ENCODE measurements at places on chromosomes 1 and 21. TPM values are rescaled to one million over a fixed set of nuclear protein-coding genes. Genes with fewer than 3 reads are reported as not detected.

Gene MFAP2
- total RNA-seq, result 0.50 TPM

GRCh38 chr1:63909526-63909925 lies 135.7 kb downstream of the ROR1 start:
- peaks cover 4% of the 10 kb centered on the region for H3K36me3 ChIP-seq
- H3K27me3 ChIP-seq, result no peaks in the 10 kb centered on the region
- H3K27ac ChIP-seq, result no peak overlapping the region

Gene GTF2B
- total RNA-seq, result 50.0 TPM

- H3K4me3 ChIP-seq, result no peak overlapping the region
- H3K4me1 ChIP-seq, result no peaks in the 10 kb centered on the region
- peaks cover 31% of the 10 kb centered on the region for H3K27me3 ChIP-seq
- no peak overlapping the region for H3K27ac ChIP-seq
These were observed 2.8 kb downstream of the CD48 start for GRCh38 chr1:160708801-160709200.

DNA sequence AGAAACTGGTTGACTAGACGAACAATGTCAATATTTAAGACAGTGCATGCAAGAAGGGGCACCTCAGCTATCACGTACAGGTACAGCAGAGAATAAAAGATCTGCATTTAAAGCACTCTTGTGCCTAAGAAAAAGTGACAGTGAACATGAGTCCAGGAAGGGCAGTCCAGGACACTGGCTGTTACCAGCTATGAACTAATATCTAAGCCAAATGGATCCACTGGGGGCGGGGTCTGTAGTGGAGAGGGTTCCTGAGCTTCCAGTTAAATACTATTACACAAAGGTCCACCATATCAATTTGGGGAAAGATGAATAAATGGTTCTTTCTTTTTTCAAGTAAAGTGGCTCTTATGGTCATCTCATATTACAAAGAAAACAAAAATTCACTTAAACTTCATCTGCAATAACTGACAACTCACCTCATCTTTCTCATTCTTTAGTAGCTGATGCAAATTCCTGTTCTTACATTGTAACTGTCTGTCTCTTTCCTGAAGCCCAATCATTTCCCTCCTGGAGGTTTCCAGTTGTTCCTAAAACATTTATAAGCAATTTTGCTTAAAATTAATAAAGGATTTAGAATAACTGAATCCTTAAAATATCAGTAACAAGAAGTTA lies 24.5 kb downstream of the SSX2IP start:
- H3K4me3 ChIP-seq, result no peak overlapping the region
- no peaks in the 10 kb centered on the region for H3K27me3 ChIP-seq
- DNase-seq, result no peak
- H3K4me1 ChIP-seq, result no peaks in the 10 kb centered on the region

Gene NSL1
- total RNA-seq, result 47.2 TPM

Gene ZNF683
- total RNA-seq, result not detected

Gene LCE2B
- not detected for total RNA-seq

DNA sequence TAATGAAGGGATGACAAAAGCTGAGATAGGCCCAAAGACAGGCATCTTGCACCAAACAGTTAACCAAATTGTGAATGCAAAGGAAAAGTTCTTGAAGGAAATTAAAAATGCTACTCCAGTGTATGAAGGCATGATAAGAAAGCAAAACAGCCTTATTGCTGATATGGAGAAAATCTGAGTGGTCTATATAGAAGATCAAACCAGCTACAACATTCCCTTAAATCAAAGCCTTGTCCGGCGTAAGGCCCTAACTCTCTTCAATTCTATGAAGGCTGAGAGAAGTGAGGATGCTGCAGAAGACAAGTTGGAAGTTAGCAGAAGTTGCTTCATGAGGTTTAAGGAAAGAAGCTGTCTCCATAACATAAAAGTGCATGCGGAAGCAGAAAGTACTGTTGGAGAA lies 4.3 kb upstream of the ANGEL2 start:
- no peak overlapping the region for H3K27ac ChIP-seq
- H3K36me3 ChIP-seq, result peaks cover 13% of the 10 kb centered on the region
- no peak overlapping the region for H3K4me3 ChIP-seq

DNA sequence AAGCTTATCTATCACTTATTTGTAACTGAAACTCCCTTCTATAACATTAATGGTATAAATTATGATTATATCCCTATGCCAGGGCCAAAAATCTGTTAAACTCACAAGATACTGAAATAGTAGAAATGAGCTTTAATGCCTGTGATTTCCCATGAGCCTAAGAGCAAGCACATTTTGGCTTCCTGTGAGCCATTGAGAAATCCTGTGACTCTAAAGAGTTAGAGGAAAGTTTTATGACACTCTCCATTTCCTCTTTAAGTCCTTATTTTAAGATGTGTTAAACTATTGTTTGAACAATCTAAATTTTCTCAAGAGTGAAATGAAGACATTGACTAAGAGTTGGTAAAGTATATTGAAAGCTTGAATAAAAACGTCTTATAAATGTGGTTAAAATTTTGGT lies 45.6 kb downstream of the SUCO start:
- H3K36me3 ChIP-seq, result peaks cover 26% of the 10 kb centered on the region
- no peak overlapping the region for H3K27ac ChIP-seq
- H3K27me3 ChIP-seq, result no peaks in the 10 kb centered on the region
- DNase-seq, result no peak
- H3K4me1 ChIP-seq, result peaks cover 16% of the 10 kb centered on the region

DNA sequence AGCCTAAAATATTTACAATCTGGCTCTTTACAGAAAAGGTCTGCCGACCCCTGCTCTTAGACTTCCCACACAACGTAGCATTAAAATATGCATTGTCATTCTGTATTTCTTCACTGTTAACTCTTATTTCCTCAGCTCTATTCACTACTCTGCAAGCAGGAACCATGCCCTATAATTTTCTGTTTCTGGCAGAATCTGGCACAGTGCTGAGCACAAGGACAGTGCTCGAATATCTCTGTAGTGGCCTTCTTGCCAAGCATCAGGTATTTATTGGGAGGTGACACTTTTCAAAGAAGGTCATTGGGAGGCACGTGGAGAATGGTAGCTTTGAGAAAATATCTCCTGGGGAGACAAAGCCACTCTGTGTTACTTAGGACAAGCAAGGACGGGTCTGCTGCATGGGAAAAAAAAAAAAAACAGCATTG lies 77.9 kb downstream of the PSMG1 start:
- H3K4me3 ChIP-seq, result no peak overlapping the region
- no peaks in the 10 kb centered on the region for H3K36me3 ChIP-seq
- no peak overlapping the region for H3K27ac ChIP-seq
- no peak for DNase-seq

GRCh38 chr1:23356471-23357137 lies 12.5 kb upstream of the HNRNPR start:
- H3K36me3 ChIP-seq, result peaks cover 4% of the 10 kb centered on the region
- H3K4me1 ChIP-seq, result no peaks in the 10 kb centered on the region
- H3K4me3 ChIP-seq, result no peak overlapping the region
- H3K27me3 ChIP-seq, result no peaks in the 10 kb centered on the region
- no peak for DNase-seq

DNA sequence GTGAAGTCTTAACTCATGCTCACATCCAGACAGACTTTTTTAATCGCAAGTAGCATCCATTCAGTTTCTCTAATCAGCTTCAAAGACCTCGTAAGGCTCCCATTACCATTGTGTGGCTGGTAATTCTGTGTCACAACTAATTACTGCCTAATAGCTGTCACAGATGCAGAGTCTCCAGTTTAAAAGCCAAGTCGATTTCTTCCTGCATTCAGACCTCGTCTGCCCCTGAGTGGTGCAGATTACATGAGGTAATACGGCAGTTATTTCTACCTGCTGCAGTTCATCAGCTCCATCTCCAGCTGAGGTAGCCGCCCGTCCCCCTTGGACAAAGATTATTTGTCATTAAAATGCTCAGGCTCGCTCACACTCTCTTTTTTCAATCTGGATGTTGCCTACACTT lies 34.4 kb upstream of the OLIG2 start:
- H3K27me3 ChIP-seq, result no peaks in the 10 kb centered on the region
- DNase-seq, result no peak
- H3K4me1 ChIP-seq, result no peaks in the 10 kb centered on the region
- no peaks in the 10 kb centered on the region for H3K36me3 ChIP-seq
- no peak overlapping the region for H3K4me3 ChIP-seq

- H3K27ac ChIP-seq, result no peak overlapping the region
- no peak for DNase-seq
- H3K4me3 ChIP-seq, result no peak overlapping the region
- peaks cover 16% of the 10 kb centered on the region for H3K27me3 ChIP-seq
These were observed 38.6 kb upstream of the EDN2 start for GRCh38 chr1:41523071-41523470.

Gene LCE3E
- total RNA-seq, result not detected

DNA sequence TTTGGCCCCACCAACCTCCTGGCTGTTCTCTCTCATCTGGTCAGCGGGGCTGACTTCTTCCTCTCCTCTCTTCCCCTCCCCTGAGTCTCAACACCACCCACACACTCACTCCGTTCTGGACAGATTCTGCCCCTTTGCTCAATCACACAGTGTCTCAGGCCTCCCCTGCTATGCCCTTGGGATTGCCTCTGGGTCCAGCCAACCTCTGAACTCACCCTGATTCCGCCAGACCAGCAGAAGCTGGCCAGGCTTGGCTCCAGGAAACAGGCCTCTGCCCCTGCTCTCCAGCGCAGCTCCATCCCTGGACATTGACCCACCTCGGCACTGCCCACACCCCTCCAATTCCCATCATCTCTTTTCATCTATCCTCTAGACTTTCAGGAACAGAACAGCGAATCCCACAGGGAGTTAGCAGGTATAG lies 22.1 kb downstream of the AHDC1 start:
- H3K27ac ChIP-seq, result no peak overlapping the region
- no peak for DNase-seq
- H3K36me3 ChIP-seq, result peaks cover 8% of the 10 kb centered on the region
- H3K4me1 ChIP-seq, result peaks cover 14% of the 10 kb centered on the region
- no peak overlapping the region for H3K4me3 ChIP-seq
